ENCODE measurements at places on chromosomes 12 and 14. TPM values are rescaled to one million over a fixed set of nuclear protein-coding genes. Genes with fewer than 3 reads are reported as not detected.

HOXC13 gene
- 3.8 TPM for total RNA-seq

DNA sequence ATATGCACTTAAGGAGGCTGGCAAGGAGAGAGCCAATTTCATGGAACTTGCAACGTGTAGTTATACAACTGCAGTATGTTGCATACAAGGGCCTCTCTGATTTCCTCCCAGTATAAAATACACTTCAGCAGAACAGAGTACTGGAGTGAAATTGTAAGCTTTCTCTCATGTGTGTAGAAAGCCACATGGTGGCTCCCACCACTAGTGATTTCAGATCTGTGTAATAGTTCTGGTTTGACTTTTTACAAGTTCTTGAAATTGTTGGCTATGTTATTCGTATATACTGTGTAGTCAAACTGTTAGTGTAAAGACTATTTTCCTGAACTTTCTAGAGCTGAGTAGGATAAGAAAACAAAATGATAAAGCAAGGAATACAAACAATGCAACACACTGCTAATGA is 16.4 kb upstream of the LMO3 start:
- no peak for DNase-seq

DNA sequence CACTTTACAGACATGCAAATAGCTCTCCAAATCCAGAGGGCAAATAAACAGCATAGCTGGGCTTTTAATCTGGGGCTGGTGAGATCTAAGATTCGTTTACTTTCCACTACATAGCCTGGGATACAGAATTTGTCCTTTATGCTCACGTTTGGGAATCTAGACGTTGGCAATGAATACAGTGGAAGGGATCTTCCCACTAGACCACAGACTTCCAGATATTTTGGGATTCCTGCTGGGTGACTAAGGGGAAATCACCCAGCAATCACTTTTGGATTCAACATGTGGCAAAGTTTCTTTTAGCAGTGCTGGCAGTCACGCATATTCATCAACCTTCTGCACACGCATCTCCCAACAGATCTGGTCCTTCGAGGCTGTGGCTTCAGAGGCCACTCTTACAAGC is 23.5 kb downstream of the APPL2 start:
- no peak for DNase-seq

DNA sequence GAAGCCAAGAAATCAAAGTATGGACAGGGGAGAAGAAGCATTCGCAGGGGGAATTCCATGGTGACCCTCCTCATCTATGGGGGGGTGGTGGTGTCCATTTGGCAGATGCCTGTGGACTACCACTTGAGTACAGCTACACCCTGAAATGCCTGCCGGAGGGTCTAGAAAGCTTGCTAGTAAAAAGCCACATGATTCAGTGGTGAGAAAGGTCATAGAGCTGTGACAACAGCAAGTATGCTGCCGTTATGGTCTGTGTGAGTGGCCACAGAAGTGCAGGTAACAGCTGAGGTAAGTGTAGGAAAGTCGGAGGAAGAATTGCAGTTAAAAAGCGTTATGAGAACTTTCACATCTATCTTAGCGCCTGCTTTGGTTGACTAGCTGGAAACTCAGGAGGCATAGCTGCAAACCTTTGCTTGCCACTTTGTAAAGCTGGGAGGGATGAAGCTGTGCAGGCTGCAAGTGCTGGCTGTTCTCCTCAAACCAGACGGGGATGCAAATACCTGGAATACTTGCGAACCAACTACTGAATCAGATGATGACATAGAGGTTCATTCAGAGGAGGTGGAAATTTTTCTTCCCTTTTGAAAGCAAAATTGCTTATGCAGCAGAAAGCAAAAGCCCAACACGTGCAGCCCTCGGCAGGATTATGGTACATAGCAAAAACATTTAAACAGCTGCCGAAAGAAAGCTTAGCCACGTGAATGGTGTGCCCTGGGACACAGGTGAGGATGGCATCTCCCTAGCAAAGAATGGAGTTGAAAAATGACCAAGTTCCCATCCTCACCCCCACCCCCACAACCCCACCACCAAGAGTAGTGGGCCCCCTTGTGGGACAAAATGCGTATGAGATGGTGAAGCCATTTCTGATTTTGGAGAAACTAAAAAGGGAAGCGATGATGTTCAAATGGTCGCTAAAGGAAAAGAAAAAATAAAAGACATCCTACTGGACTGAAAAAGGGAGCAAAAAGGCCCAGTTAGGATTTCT is 287.0 kb downstream of the RERGL start:
- no peak for DNase-seq

- DNase-seq: no peak
Observed at GRCh38 chr14:89700801-89701200, 253.7 kb downstream of the EFCAB11 start.

Measured in HCT116 (cell line).